Activated CD8-positive, alpha-beta memory T cell treated with anti-CD3 and anti-CD28 coated beads for 1 hour (primary cell): ENCODE measurements at places on chromosomes 4 and X.

DNA sequence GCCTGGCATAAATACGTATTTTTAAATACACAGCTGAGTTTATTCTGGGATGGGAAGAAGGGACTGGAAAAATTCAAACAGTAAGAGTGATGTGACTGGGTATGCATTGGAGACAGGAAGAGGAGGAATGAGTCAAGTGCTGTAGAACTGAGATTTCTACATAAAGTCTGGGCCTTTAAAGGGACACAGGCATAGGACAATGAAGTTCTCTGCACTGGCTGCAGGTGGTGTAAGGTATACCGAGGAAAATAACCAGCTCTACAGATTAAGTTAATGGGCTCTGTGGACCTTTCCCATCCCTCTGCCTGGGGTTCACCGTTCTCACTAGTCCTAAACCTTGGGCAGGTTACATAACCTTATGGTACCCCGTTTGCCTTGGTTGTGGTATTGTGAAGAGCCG is 68.7 kb downstream of the DHX15 start:
- DNase-seq: no peak

DNA sequence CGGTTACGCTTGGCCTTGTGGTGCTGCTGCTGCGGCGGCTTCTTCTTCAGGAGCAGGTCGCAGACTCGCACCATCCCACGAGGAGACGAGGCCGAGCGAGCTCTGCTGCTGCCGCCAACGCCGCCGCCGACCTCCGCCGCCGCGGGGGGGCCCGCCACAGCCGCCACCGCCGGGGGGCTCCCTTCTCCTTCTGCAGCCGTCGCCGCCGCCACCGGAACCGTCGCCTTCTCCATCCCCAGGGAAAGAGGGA is 237 bp downstream of the ANKRD17 start:
- peak; percentile 55 for DNase-seq

DNA sequence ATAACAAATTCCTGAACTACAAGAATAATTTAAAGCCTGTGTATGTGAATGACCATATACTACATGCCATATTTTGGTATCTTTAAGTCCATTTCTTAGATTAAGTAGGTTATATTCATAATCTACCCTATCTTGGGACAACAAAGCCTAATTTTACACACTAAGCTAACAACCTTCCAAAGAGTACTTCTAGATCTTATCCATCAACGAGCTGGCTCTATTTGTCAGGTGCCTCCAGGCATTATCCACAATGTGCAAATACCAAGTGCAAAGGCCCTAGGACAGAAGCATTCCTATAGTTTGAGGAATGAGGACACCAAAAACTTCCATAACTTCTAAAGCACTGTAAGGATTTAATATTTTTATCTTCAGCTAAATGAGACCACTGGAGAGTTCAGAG is 3.5 kb downstream of the SLBP start:
- no peak for DNase-seq

- DNase-seq: no peak
Observed at GRCh38 chrX:118504581-118504980, 9.0 kb downstream of the DOCK11 start.

GRCh38 chr4:4694296-4694772 is 152.5 kb upstream of the STX18 start:
- DNase-seq: no peak

GRCh38 chr4:77959566-77960338 is 97.1 kb downstream of the MRPL1 start:
- no peak for DNase-seq

GRCh38 chr4:76200771-76201231 is 12.8 kb downstream of the SCARB2 start:
- no peak for DNase-seq

DNA sequence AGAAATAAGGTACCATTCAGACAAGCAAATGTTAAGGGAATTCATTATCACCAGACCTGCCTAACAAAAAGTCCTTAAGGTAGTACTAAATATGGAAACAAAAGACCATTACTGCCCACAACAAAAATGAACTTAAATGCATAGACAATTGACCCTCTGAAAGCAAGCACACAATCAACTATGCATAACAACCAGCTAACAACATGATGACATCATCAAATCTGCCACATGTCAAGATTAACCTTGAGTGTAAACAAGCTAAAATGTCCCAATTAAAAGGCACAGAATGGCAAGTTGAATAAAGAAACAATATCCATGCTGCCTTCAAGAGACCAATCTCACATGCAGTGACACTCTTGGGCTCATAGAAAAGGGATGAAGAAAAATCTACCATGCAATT is 160.7 kb upstream of the CPXCR1 start:
- no peak for DNase-seq

- no peak for DNase-seq
Observed at GRCh38 chr4:10491401-10491800, 34.2 kb upstream of the ZNF518B start.

- DNase-seq: no peak
Observed at GRCh38 chrX:20767346-20767745, 500.6 kb upstream of the RPS6KA3 start.

GRCh38 chrX:139538907-139539790 is 8.6 kb downstream of the F9 start:
- DNase-seq: no peak

DNA sequence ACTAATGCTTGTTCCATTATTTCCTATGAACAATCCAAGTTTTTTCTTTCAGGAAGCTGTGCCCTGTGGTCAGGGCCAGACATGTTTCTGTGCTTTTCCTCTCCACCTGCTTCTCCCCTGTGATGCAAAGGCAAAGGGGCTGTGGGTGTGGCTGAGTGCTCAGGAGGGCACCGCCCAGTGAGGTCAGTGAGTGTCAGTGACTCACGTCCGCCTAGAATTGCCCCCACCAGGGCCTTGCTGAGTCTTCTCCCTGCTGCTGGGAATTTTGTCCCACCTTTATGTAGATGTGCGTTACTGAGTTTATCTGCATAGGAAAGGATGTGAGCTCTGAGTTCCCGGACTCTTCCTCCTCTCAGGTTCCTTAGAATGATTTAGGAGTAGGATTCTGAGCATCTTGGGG is 283.2 kb downstream of the DCHS2 start:
- no peak for DNase-seq

DNA sequence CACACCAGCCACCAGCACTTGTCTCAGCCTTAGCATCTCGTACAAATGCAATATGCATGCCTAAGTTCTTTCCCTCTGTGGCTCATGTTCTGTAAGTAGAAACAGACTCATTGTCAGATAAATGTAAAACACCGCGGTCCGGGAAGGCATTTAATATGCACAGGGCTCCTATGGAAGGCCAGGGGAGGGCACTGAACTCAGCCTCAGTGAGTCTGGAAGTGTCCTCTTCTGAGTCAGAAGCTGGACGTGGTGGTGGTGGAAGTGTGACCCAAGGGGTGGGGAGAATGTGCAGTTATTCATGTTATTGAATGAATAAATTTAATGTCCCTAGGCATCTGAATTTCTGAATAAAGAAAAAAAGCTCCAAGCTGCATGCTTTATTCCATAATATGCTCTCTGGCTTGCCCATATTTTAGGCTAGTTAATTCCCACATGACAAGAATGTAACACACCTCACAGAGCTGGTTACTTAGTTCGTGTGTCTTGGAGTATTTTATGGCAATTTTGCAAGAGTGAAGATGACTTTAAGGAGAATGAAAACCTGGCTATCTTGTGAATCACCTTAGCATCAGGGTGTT is 193.1 kb upstream of the GATB start:
- no peak for DNase-seq

DNA sequence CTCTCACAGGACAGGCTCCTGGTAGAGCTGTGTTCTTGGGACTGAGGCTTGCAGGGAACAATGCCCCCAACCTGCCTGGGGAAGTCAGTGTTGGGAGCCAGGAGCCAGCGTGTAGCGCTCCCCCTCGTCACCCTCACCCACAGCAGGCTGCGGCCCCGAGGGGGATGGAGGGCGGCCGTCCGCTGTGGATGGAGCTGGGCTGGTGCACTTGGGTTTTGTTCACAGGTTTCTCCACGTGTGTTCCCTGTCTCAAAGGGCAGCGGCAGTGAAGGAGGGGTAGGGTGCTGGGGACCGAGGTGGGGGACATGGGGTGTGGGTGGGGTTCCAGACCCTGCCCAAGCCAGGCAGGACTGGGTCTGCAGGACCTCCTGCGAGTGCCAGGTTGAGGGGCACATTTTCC is 69.1 kb downstream of the RGS12 start:
- no peak for DNase-seq

DNA sequence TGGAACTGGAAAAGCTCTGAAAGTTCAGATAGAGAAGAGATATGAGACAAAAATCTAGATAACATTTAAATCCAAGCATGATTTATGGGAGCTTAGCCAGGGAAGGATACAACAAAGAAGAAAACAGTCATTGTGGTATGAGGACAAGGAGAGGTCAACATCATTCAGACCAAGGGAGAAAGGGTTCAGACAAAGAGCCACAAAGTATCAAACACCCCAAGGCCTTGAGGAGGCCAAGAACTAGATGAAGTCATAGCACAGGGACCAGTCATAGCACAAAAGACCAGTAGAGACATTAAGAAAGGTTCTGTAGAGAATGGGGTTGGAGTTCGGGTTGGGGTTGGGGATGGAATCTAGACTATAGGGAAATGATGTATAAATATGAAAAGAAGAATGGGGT is 77.4 kb upstream of the NAP1L5 start:
- DNase-seq: no peak

GRCh38 chr4:114281164-114281960 is 301.9 kb upstream of the ARSJ start:
- no peak for DNase-seq

DNA sequence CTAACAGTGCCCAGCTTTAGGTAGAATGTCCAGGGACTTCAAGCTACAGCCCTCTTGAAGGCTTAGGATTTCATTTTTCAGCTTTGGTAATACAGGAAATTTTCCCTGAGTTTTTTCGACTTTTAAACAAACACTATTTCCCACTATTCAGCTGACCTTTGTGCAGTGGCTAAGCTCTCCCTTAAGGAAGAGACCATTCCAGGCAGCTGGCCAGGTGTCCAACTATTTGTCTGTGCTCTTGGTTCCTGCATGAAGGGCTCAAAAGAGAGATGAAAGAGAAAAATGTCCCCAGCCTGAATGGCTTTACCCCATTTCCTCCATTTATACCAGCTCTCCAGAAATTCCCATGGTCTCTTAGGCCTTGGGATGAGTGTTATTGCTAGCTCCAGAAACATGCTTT is 111.9 kb upstream of the KLF8 start:
- no peak for DNase-seq

DNA sequence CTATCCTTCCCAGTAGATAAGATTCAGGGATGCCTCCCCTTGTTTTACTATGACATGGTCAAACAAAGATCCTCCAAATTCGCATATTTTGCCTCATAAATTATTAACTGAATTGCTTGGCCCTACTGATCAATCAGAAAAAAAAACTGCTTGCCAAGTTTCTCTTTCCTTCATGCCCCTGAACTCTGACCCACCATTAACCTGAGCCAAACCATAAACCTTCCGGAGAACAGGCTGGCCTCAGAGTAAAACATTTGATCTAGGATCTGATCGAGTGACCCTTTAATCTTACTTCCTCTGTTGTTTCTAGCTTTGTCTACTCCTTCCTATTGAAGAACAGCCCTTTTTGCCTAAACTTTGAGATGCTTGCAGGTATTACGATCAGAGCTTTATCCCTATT is 209.7 kb upstream of the FAM47A start:
- no peak for DNase-seq

GRCh38 chr4:17578482-17578891 is 1.5 kb downstream of the LAP3 start:
- no peak for DNase-seq

DNA sequence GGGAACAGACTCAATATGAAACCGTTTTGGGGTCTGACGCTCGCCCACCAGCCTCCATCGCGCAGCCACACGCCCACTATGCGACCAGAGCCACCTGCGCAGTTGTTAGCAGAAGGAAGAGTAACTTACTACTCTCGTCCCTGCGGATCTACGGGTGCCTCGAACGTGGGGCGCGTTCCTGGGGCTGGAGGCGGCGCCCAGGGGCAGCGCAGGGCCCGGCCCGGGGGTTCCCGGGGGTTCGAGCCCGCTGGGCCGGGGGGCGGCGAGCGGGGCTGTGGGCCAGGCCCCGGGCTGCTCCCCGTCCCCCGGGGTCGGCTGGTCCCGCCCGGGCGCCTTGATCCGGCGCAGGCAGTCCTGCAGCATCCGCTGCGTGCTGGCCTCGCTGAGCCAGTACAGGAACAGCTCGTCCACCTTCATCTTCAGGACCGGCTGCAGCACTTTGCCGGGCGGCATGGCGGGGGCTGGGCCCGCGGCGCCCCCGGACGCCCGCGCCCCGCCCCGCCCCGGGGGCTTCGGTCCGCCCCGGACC is 404 bp downstream of the PPP2R3B start:
- no peak for DNase-seq

GRCh38 chr4:81065446-81065845 is 34.9 kb downstream of the BMP3 start:
- no peak for DNase-seq

DNA sequence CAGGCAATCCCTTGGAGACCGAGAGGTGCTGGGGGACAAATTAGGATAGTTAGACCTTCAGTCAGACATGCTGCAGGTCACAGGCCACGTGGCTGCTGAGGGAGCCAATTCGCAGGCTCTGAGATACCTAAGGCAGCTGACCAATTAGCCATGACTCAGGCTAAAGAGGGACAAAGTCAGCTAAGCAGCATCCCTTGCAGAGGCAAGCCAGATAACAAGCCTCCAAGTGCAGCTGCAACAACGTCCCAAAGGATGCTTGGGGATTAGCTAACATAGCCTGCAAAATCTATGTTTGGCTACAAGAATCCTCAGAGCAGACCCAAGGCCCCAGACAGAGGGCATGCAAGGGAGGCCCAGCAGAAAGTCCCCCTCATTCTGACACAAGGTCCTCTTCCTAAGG is 93.5 kb downstream of the SEL1L3 start:
- DNase-seq: no peak

- no peak for DNase-seq
Observed at GRCh38 chrX:15483891-15484290, 9.2 kb downstream of the PIR start.

DNA sequence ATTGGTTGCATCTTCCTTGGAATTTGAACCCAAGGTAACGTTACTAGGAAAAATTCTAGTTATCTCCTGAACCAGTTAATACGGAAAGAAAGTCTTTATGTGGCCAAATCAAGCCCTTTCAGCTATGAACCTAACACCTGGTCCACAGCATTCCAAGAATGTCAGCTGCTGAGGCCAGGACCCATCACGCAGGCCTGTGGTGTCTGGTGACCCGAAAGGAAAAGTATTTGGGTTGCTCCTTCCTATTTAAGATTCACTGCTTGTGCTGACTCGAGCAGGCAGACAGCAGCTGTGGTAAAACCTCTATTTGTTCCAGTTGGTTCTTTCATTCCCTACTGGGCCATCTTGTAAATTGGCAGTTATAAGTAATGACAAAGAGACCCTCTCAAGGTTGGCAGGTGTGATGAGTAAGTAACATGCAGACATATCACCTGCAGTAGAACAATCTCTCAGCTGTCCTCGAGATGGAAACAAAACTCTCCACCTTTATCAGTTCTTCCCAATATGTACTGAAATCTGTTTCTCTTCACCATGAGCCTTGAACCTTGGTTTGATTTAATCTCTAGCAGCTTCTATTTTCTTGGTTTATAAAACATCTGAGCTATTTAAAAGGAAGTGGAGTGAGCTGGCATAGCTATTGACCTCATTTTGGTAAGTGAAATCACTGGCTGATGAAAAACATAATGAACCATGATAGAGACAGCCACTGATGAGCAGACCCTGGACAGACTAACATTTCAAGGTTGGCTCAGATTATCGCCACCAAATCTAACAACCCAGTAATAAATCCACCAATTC is 182.1 kb upstream of the SMIM31 start:
- DNase-seq: no peak
